ENCODE measurements at places on chromosomes 1 and 21.

DNA sequence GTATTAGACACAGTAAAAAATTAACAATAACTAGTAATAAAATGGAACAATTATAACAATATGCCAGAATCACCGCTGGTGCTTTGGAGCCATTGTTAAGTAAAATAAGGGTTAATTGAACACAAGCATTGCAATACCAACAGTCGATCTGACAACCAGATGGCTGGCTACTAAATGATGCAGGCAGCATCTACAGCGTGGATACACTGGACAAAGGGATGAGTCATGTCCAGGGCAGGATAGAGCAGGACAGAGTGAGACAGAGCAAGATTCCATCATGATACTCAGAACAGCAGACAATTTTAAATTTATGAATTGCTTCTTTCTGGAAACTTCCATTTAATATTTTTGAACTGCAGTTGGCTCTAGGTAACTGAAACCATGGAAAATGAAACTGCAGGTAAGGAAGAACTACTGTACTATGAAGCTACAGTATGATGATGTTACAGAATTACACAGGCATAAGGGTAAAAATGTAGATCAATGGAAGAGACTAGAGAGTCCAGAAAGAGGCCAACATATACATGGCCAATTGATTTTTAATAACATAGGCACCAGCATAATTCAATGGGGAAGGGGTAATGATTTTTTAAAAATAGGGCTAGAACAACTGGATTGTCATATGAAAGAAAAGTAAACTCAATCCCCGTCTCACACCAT lies 168.7 kb downstream of the RRAGC start:
- DNase-seq: no peak

GRCh38 chr1:192485692-192486436 lies 89.7 kb upstream of the RGS1 start:
- no peak for DNase-seq

- no peak for DNase-seq
Measured at GRCh38 chr1:14897997-14898645, 255.4 kb upstream of the TMEM51 start.

GRCh38 chr1:83103341-83103740 lies 895.6 kb downstream of the TTLL7 start:
- DNase-seq: no peak

- DNase-seq: peak; percentile 87
Measured at GRCh38 chr1:20551945-20552727, at the start of gene FAM43B. Gene FAM43B, plus strand, starts transcription at chr1:20552573. Its CDS starts 401 bp downstream, at chr1:20552974.

GRCh38 chr21:34885626-34886239 lies 163.4 kb downstream of the RUNX1 start:
- DNase-seq: no peak

- peak; percentile 85 for DNase-seq
Measured at GRCh38 chr1:62318756-62319544, at the start of gene KANK4. Gene KANK4, minus strand, starts transcription at chr1:62319434. Its CDS starts 37,870 bp downstream, at chr1:62281564.

DNA sequence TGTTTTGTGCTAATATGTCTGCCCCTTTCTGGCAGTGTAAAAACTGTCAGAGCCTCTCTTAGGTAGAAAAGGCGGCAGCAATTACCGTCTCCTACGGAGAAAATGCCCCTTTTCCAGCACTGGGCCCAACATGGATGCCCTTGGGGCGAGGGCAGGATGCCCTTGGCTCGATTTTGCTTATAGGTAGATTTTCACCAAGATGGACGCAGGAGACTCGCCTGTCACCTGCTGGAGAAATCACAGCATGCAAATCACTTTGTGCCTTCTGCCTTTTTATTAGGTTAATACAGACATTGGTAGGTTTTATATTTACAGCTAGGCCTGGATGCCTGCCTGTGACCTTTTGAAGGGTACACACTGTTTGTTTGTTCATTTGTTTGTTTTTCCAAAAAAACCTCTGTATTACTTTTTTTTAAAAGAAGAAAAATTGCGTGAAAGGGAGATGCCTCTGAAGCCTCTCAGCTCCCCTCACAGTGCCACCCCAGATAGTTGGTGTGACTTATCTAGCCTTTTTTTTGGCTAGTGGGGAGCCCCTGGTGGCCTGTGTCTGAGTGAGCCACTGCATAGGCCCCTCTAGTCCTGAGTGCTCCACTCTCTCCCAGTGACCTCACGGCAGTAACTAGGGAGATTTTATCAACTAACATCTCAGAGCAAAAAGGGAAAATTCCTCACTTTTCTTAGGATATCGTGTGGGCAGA lies 2.5 kb downstream of the ATP1B1 start:
- DNase-seq: peak; percentile 60

DNA sequence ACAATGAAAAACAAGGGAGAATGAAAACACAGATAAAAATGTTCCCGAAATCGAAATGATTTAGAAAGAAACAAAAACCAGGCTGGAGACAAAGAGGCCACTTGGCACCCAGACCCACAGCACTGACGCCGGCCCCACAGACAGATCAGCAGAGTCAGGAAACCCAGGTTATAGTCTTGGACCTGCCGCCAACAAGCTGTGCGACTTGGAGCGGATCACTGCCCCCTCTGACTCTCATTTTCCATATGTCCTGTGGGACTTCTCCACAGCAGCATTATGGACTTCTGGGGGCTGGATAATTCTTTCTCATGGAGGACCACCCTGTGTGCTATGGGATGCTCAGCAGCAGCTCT lies 72.4 kb downstream of the MATN1 start:
- peak; percentile 50 for DNase-seq

DNA sequence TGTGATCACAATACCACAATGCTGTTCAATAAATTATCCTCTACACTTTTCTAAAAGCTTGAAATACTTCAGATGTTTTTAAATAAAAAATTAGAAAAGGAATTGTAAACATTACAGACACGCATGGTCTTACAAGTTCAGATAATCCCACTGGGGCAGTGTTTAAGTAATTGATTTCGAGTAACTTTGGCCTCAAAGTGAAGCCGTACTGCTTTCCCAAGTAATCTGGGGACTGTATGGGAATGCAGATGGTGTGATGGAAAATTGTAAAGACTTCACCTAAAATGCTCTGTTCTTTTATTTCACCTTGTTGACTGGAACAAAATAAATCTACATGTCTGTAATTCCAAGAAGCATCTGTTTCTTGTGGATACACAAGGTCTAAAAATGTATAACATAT lies 401.7 kb upstream of the LYPLAL1 start:
- no peak for DNase-seq

GRCh38 chr1:66757722-66758240 lies 5.5 kb downstream of the DYNLT5 start:
- no peak for DNase-seq

- DNase-seq: peak; percentile 84
Measured at GRCh38 chr21:38985568-38986378, 180.0 kb downstream of the ETS2 start.

DNA sequence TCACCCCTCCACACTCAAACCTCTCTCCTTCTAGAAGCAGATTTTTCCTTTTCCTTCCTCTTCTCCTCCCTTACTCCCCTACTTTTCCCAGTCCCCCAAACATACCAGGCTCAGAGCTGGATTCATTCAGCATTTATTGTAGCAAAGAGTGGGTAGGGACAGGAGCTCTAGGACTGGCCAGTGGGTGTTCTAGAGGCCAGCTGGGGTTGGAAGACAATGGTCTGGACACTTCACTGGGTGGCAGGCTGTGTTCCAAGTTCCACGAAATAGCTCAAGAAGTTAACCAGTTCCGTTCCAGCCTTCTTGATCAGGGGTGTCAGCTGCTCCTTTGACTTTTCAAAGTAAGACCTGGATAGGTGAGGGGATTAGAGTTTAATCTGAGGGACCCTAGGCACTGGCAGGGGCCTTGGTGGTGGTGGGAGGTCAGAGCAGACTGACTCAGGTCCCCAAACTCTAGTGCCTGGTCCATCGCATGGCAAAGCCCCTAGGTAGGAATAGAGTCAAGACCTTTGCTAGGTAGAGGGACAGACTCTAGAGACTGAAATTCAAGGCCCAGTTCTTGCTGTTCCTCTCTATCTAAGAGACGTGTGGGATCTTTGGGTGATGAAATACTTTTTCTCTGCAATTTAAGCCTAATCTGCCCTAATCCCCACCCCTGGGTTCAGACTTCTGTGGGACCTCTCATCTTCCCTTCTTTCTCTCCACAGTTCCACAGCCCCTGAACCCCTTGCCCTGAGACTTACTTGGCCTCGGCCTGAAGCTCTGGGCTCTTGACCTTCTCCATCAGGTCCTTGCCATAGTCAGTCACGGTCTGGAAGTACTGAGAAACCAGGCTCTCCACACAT lies 1.0 kb downstream of the APOA2 start:
- DNase-seq: no peak

GRCh38 chr1:89363196-89363595 lies 663 bp upstream of the GBP6 start:
- no peak for DNase-seq

DNA sequence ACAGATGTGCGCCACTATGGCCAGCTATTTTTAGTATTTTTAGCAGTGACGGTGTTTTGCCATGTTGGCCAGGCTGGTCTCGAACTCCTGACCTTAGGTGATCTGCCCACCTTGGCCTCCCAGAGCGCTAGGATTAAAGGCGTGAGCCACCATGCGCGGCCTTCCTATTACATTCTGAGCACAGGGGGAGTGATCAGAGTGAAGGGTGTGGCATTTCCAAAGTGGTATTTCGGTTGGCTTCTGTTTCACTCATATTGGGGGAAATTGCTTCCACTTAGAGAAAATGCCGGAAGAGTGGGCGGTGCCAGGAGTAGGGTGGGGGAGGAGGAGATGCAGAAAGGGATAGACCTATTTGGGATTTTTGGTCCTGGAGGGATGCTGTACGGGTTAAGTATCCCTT lies 4.3 kb downstream of the PIK3CD start:
- no peak for DNase-seq

- DNase-seq: no peak
Measured at GRCh38 chr1:152162792-152163463, 3.9 kb upstream of the RPTN start.

DNA sequence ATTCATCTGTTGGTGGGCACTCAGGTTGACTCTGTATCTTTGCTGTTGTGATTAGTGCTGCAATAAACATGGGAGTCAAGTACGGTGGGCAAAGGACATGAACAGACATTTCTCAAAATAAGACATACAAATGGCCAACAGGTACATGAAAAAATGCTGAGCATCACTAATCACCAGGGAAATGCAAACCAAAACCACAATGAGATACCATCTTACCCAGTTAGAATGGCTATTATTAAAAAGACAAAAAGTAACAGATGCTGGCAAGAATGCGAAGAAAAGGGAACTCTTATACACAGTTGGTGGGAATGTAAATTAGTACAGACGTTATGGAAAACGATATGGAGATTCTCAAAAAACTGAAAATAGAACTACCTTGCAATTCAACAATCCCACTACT lies 98.9 kb downstream of the TMEM53 start:
- DNase-seq: no peak

DNA sequence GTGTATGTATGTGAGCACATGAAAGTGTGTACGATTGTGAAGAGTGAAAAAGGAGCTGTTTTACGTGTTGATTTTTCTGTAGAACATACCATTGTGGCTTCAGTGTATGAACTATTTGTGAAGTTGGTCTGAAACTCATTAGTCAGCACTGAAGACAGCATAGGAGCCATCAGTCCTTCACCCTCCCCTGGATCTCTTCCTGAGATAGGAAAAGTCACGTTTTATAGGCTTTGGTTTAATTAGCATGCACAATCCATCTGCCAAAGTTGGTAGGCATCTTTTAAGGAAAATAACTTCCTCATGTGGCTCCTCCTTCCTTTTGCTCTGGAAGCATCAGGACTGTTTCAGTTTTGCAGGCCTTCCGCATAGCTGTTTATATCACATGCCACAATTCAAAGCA lies 1.4 kb upstream of the RABIF start:
- no peak for DNase-seq

GRCh38 chr1:39933956-39934941 lies 20.7 kb upstream of the MFSD2A start:
- DNase-seq: no peak

- DNase-seq: peak; percentile 70
Measured at GRCh38 chr1:27383039-27383605, at the start of gene CD164L2. Gene CD164L2, minus strand, starts transcription at chr1:27383333. Its CDS starts 94 bp downstream, at chr1:27383239.

DNA sequence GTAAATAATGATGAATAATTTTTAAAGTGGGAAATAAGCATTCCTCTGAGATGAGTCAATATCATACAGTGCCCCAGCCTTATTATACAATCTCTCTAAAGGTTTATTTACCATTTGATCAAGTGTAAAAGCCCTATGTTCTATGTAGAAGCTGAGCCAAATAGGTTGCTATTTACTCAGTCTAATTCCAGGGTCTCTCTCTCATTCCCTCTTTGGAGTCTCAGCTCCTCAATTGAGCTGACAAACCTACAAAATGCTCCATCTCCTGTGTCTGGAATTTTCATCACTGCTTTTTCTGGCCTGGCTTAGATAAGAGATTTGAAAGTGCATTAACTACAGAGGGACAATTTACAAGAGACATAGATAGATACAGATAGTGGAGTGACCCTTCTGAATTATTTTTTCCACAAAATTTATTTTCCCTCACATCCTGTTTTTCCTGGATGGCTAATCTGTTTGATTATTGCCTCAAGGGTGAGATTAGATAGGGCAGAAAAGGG lies 24.8 kb upstream of the USH2A start:
- peak; percentile 61 for DNase-seq

- no peak for DNase-seq
Measured at GRCh38 chr1:160377585-160378206, 10.8 kb downstream of the NHLH1 start.

DNA sequence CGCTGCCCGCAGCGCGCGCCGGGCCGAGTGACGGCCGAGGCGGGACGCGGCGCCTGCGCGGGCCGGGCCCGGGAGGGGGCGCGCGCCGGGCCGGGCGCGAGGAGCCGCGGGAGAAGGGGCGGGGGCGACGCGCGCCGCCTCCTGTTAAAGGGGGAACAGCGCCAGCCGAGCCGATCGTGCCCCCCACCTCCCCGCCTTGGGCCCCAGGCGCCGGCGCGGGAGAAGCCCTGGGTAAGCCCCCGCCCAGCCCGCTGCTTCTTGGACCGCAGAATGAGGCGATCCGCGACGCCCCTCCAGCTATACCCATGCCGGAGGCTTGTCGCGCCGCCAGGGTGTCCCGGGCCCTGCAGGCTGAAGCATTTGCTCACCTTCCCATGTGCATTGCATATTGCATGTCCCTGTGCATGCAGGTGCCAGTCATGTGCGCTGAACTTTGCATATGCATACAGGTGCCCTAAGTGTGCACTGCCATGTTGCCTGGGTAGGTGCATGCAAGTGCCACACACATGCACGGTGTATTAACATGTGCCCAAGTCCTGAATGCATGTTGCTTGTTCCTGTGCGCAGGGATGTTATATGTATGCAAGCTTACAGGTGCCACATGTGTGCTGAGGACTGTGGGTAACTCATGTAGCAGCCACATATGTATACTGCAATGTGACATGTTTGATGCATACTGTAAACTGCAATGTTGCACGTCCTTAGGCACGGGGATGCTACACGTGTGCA lies at the start of gene ADGRB2:
TSS of gene ADGRB2 (minus strand) at position 29 of the 729 bp plus-strand sequence. CDS start 7,119 bp downstream, outside the sequence.
- DNase-seq: peak; percentile 86

- no peak for DNase-seq
Measured at GRCh38 chr1:118219438-118219837, 34.4 kb upstream of the SPAG17 start.

Measured in SK-N-SH (cell line).